ENCODE measurements at places on chromosomes 3 and 15.

GRCh38 chr3:147417551-147418295, 8.6 kb downstream of the ZIC1 start:
- no peak for DNase-seq

- DNase-seq = no peak
Measured at GRCh38 chr3:15375461-15376000, 43.1 kb upstream of the SH3BP5 start.

DNA sequence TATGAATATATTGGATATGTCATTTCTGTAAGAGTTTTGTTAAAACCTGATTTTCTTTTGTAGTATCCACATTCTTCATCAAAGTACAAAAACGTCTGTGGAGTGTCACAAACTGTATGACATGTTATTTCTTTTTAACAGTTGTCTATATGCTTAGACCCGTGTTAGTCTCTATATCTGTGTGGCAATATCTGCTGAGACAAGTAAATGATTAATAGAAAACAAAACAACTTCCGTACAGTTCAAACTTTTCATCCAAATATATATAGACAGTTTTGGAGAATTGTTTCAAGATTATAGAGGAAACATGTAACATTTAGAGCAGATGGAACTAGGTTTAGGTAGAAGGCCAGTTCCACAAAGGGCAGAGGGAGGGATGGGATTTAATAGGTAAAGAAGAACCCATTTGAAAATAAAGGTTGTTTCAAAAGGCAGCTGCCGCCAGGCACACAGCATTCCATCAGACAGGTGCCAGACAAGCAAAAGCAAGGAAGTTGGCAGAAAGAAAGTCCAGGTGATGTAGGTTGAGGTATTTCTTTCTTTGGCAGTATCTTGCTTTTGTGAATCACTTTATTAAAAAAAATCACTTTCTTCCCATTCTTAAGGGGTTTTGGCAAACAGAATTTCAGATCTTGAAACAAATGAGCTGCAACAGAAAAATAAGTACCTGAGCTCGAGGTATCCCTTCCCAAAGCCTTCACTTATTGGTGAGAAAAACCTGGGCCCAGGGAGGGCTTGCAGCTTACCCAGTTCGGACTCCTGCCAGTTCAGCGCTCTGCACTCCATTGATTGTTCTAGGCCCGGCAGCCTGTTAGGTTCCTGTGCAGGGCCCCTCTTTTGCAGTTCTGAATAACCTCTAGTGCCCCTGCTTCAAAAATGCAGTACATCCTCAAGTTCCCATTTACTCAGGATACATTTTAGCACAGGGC, 49.0 kb downstream of the LRRN1 start:
- DNase-seq = no peak

DNA sequence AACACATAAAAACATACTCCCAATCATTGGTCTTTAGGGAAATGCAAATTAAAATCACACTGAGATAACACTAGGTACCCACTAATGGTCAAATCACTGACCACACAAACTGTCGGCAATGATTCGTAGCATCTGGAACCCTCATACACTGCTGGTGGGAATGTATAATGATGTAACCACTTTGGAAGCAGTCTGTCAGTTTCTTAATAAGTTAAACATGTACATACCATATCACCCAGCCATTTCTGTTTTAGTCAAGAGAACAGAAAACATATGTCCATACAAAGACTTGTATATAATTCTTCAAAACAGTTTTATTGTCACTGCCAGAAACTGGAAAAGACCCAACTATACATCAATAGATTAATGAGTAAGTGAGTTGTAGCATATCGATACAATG, 63.3 kb upstream of the LRRC3B start:
- DNase-seq = no peak

- DNase-seq = no peak
Measured at GRCh38 chr3:212432-212831, 15.9 kb downstream of the CHL1 start.

DNA sequence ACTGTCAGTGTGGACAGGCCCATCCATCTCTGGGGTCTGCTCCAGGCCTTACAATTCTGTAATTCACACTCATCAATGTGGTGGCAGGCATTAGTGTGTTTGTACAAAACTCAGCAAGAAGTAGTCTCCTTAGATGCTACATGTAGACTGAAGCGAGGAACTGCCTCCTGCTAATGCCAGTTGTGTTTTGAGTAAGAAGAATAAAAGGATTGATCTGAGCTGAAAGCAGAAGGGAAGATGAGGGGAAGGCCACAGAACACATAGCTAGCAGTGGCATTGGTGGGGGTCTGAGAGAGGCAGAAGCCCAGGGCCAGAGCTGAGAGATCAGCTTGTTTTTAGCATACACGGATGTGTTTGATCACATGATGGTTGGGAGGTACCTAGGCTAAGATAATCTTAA, 144.1 kb downstream of the TIGIT start:
- no peak for DNase-seq

DNA sequence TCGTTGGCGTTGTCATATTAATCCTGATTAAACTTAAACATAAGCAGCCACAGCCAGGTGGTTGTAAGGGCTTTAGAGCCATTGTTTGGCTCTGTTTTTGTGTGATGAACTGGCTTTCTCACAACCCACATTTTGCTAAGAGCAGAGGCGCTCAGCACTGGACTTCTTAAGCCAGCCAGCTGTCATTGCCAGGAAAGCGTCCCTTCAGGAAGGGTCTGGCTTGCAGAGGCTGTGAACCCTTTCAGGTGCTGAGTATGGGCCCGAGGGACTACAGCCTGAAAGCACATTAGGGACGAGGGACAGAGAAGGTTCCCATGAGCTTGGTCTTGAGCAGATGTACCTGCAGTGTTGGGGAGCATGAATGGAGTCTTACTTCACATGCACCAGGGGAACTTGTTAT, 112.3 kb downstream of the CHCHD6 start:
- no peak for DNase-seq

GRCh38 chr3:128151758-128152274, 1.5 kb upstream of the EEFSEC start:
- no peak for DNase-seq

GRCh38 chr3:177694316-177694715, 497.0 kb upstream of the TBL1XR1 start:
- no peak for DNase-seq

GRCh38 chr3:196418601-196419000, 13.6 kb downstream of the UBXN7 start:
- no peak for DNase-seq

DNA sequence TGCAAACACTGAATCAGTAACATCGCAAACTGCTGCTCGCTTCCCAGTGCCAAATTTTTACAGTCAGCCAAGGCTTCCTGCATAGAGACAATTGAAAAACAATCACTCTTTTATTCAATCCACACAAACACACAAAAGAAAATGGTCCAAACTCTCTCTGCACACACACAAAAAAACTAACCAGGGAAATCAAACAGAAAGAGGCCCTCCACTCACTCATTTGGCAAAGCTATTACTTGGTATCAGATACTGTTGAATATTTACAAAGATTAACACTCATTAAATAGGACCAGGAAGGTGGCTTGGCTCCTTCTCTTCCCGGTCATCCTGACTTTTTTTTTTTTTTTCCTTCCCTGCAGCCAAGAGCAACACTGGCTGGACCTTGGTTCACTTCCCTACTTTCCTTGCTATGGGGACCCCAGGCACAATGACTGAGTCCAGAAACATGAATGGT, 62.4 kb upstream of the SPATA12 start:
- no peak for DNase-seq

- DNase-seq = no peak
Measured at GRCh38 chr3:125239266-125239665, 26.7 kb upstream of the SLC12A8 start.

GRCh38 chr15:93001881-93002280, 87.1 kb downstream of the RGMA start:
- no peak for DNase-seq

DNA sequence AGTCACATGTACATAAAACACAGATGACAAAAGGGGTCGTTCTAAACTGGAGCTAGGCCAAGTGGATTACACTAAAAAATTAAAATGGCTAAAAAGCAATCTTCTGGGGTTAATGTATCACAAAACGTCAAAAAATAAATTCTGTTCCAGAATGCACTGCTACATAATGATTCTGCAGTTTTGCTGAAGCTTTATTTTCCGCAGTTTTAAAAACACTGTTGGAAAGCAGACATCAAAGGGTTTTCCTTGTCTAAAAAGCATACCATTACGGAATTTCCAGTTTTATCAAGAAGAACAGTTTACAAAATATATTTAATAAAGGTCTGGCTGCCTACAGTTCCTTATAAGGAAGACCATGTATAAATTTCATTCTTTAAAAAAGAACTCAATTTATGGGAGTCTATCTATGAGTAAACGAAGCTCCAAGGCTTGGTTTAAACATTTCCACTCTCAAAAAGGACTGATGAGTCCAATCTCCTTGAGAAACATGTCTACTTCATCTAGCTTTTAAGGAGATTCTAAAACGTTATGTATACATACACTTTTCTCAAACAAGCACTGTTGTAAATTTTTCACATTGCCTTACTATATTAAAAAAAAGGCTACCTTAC, 1.3 kb downstream of the DMXL2 start:
- no peak for DNase-seq

DNA sequence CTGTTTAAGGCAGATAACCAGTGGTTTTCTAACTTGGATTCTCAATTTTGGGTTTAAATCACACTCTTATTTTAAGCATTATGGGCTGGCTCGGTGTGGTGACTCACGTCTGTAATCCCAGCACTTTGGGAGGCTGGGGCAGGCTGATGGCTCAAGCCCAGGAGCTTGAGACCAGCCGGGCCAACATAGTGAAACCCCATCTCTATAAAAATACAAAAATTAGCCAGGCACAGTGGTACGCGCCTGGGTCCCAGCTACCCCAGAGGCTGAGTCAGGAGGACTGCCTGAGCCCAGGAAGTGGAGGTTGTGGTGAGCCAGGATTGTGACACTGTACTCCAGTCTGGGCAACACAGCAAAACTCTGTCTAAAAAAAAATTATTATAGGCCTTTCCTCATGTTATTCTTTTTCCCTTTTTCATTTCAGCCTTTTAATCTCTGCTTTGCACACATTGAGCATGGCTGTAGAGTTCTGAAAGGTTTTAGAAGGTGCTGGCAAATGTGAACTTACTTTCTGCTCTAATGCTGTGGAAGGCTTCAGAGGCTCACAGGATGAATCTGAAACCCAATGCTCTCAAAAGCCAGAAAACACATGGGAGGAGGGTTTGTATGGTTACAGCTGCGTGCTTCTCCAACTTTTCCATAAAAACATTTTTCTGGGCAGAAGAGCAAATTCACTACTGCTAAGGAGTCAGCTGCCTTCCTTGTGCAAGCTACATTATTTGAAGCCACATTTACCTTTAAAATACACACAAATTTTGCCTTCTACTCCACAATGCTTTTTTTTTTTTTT, 32.5 kb downstream of the CHAC1 start:
- no peak for DNase-seq

GRCh38 chr3:69330891-69331400, 54.9 kb downstream of the FRMD4B start:
- no peak for DNase-seq

DNA sequence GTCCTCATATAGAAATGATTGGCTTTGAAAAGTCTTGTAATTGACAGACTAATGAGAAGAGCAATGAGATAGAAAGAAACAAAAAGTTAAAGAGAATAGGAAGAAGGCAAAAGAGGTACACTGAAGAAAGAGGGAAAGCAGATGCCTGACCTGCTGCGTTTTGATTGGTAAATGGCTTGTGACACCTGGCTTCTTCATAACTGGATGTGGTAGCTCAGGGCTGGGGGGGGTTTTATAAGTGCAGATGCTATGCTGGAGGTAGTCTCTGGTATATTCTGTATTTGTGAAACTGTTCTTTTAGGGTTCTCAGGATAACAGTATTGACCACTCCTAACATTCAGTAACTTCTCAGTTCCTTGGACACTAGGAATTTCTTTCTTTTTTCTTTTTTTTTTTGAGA, 1.4 kb downstream of the STARD9 start:
- no peak for DNase-seq

- no peak for DNase-seq
Measured at GRCh38 chr3:16119887-16120286, 54.6 kb upstream of the GALNT15 start.

DNA sequence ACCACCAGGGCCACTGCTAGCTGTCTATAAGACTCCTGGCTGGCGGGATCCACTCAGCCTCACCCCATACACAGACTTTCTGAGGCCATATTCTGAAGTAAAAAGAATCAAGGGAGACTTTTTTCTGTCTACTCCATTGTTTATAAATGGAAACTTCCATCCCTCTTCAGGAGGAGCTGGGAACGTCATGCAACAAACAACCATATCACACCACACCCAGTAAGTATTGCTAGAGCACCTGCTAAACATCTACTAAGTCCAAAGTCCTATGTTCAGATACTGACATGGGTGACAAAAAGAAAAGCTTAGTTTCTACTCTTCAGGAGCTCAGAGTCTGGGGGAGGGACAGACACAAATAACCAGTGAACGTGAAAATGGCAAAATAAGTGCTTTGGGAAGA, 324.8 kb upstream of the ONECUT1 start:
- no peak for DNase-seq
